CD4-positive, alpha-beta T cell treated with Interleukin-4 for 4 hours (primary cell): ENCODE measurements at places on chromosomes 16 and 17.

- no peak for DNase-seq
Measured at GRCh38 chr17:50719924-50720794, 756 bp downstream of the LUC7L3 start.

DNA sequence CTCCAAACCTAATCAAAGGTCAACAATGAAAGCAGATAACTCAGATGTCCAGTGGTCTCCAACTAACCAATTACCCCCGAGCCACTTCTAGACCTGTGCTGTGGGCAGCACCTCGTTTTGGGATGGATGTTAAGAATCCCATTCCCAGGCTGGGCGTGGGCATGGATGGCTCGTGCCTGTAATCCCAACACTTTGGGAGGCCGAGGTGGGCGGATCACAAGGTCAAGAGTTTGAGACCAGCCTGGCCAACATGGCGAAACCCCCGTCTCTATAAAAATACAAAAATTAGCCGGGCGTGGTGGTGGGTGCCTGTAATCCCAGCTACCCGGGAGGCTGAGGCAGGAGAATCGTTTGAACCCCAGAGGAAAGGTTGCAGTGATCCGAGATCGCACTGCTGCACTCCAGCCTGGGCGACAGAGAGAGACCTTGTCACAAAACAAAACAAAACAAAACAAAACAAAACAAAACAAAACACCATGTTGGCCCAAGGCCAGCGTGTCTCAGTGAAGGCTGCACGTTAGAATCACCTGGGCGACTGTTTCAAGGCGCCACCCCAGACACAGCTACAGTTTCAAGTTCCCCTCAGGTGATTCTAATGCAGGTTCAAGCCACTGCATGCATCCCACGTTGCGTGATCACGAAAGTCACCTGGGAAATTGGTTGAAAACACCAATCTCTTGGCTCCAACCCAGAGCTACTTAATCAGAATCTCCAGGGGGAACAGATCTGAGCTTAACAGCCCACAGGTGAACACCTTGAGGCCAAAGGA lies 21.3 kb downstream of the COX4I1 start:
- no peak for DNase-seq

GRCh38 chr16:19710191-19710908 lies 7.7 kb downstream of the KNOP1 start:
- no peak for DNase-seq

DNA sequence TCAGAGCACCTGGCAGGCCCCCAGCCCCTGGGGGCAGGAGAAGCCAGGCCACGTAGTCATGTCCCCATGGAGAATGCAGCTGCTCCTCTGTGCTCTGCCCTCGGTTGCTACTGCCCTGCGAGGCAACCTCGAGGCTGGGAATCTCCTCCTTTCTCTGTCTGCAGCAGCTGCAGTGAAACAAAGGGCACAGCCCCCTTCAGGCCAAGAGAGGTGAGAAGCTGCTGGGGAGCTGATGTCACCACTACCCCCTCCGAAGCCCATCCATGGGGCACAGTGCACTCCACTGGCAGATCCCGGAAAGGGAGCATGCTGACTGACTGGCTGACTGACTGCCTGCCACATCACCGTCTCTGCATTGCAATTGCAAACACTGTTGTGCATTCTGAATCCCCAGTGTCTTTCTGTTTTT lies 103.7 kb downstream of the GRIN2A start:
- DNase-seq: no peak

GRCh38 chr17:70644096-70644495 lies 474.8 kb downstream of the KCNJ2 start:
- DNase-seq: no peak

- DNase-seq: no peak
Measured at GRCh38 chr16:84611041-84611440, 6.8 kb downstream of the COTL1 start.
